ENCODE measurements at places on chromosomes 16 and 17. TPM values are rescaled to one million over a fixed set of nuclear protein-coding genes. Genes with fewer than 3 reads are reported as not detected.

Gene ARHGAP27
- total RNA-seq = 165 TPM

Gene EPX
- not detected for total RNA-seq

Gene KRTAP9-3
- total RNA-seq = not detected

Gene FOXL1
- total RNA-seq = 3.2 TPM
